ENCODE measurements at places on chromosomes 12 and 14. TPM values are rescaled to one million over a fixed set of nuclear protein-coding genes. Genes with fewer than 3 reads are reported as not detected.

DNA sequence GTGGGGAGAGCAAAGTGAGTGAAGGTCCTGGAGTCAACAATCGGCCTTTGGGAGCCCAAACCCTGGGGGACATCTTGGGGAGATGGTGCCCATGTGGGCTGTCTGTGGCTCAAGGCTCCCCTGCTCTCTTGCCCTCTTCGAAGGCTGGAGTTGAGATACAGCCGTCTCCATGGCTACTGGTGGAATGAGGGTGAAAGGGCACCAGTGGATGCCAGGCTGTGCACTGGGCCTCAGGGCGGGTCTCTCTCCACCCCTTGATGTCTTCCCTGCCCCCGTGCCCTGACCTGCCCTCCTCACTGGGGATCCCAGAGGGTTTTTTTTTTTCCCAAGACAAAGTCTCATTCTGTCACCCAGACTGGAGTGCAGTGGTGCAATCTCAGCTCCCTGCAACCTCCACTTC, 2.0 kb upstream of the ANKRD9 start:
- H3K4me3 ChIP-seq, result no peak overlapping the region
- no peaks in the 10 kb centered on the region for H3K36me3 ChIP-seq
- DNase-seq, result no peak
- peaks cover 10% of the 10 kb centered on the region for H3K4me1 ChIP-seq

DNA sequence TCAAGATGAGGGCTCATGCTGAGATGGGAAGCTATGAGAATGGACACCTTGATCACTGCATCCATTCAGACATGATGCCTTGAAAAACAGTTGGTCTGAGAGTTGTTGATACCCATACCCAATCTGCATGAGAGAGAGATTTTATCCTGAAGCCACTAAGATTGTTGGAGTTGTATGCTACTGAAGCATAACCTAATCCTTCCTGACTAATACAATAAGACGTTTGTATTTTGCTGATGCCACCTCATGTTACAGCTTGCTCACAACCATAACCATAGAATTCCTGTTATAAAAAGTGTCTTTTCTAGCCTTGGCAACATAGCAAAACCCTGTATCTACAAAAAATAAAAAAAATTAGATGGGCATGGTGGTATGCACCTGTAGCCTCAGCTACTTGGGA, 12.7 kb upstream of the SERPINA1 start:
- no peak overlapping the region for H3K27ac ChIP-seq
- no peaks in the 10 kb centered on the region for H3K27me3 ChIP-seq
- no peak for DNase-seq
- H3K4me1 ChIP-seq, result no peaks in the 10 kb centered on the region

GRCh38 chr12:94025756-94026155, 122.6 kb upstream of the PLXNC1 start:
- H3K4me1 ChIP-seq, result no peaks in the 10 kb centered on the region
- DNase-seq, result no peak
- no peaks in the 10 kb centered on the region for H3K27me3 ChIP-seq
- no peak overlapping the region for H3K27ac ChIP-seq
- H3K4me3 ChIP-seq, result no peak overlapping the region

- no peaks in the 10 kb centered on the region for H3K36me3 ChIP-seq
- DNase-seq, result no peak
- no peaks in the 10 kb centered on the region for H3K4me1 ChIP-seq
- H3K27me3 ChIP-seq, result no peaks in the 10 kb centered on the region
- H3K4me3 ChIP-seq, result no peak overlapping the region
These were observed 79.7 kb downstream of the PTPRR start for GRCh38 chr12:70840656-70841350.

BDKRB2 gene
- 7.9 TPM for total RNA-seq
